Fibroblast of mammary gland (primary cell): ENCODE measurements at places on chromosomes 13 and 19.
A peak's percentile ranks its signal among the peaks of the same experiment; 100 is the strongest.

DNA sequence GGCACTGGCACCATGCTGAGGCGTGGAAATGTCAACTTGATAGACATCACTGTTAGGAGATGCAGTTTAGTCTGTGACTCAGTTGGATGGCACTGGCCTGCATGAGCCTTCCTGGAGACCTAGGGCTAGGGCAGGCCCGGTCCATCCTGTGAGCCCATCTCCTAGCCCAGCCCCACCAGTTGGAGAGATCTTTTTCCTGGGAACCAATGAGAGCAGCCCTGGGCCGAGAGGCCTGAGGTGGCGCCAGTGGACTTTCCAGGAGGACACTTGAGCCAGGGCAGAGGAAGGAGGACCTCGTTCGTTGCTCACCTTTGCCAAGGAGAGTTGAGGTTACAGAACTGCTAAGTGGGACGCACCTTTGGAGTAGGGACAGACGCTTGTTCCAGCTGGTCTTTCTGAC is 100.5 kb upstream of the TEX29 start:
- DNase-seq = no peak

- DNase-seq = no peak
Observed at GRCh38 chr13:52746141-52746540, 6.5 kb upstream of the CNMD start.

GRCh38 chr19:41426116-41426841 is 895 bp downstream of the B3GNT8 start:
- no peak for DNase-seq

DNA sequence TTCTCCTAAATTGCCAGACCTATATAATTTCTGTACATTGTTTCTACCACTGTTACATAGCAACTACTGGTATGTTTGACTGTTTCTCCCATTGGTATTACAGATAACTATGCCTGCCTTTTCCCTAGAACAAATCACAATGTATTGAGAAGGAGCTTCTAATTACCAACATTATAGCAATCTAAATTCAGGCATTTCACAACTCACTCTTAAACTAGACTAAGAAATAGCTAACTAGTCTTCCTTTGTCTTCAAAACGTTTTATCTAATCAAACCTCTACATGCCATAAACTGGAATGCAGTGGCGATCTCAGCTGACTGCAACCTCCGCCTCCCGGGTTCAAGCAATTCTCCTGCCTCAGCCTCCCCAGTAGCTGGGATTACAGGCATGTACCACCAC is 18.2 kb downstream of the RBM26 start:
- no peak for DNase-seq

GRCh38 chr19:2867025-2867991 is at the start of gene ZNF556:
TSS of gene ZNF556 (plus strand) at chr19:2867335. CDS start at chr19:2867422, 87 bp downstream.
- DNase-seq = peak; percentile 87

DNA sequence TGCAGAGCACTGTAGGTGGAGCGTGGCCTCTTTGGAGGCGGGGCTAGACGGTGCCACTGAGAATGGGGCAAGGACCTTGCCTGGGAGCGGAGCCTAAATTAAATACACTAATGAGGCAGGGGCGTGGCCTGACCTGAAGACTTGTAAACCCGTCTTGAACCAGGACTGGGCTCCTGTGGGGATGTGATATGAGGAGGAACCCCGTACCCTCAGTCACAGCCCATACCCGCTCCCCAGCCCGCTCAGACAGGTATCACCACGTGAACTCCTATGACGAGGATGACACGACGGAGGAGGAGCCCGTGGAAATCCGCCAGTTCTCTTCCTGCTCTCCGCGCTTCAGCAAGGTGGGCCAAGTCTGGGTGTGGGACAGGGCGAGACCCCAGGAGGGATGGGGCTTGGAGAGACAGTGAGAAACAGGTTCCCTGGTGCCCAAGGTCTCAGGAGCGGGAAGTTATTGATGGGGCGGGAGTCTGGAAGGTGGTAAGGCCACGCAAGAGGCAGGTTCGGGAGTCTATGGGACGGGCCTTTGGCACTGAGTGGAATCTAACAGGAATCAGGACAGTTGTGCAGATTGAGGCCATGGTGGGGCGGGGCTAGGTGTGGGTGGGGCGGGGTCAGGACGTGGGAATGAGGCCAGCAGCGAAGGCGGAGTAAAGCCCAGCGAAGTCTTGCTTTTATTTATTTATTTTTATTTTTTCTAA is 14.7 kb downstream of the DNASE2 start:
- no peak for DNase-seq
